ENCODE measurements at places on chromosomes 12 and 14.

DNA sequence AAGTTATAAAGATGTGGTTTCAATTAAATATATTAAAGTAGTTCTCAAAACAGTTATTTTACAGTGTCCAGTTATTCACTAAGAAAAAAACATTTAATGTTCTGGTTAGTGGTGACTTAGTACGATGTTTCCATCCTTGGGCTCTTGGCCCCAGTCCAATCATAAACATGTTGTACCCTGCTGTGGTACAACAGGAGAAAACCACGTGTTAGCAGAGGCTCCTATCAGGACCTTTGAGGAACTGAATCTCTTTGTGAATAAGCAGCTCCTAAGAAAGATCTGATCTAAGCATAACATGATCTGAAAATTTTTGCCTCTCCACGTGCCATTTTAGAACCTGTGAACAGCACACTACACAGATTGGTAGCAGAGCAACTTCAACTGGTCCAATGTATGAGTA is 234.0 kb downstream of the SYT1 start:
- DNase-seq = no peak

DNA sequence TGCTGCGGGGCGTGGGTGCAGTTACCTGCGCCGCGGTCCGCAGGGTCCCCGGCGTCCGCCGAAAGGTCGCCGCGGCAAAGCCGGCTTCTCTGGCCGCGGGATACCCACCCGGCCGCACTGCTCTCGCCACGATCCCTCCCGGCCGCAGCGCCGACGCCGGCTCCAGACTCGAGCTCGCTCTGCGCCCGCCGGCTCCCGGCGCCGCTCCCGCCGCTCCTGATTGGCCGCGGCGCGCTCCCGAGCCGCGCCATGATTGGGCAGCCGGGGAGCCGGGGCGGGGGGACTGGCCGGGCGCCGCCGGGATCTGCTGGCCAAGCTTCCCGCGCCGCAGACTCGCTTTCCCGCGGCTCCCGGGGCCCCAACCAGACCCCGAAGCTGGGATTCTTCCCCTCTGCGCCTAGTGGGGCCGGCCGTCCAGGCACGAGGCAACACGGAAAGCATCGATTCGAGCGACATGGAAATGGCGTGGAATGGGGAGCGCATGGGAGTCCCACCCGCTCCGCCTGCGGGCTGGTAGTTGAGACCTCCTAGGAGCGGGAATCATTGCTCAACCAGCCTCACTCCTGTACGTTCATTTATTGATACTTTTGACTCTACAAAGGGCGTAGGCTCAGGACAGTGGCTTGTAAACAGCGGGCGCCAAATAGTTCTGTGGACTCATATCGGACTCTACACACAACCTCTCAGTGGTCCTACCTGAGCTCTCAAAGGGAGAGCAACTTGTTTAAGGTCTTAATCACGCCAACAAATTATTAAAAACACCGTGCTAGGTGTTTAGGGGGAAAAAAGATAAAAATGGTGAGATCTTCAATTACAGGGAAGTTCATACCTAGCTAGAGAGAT is 36.4 kb upstream of the STON2 start:
- no peak for DNase-seq

GRCh38 chr12:56034586-56035332 is 7.0 kb upstream of the RPS26 start:
- DNase-seq = no peak

GRCh38 chr14:22900081-22900799 is 17.2 kb downstream of the REM2 start:
- no peak for DNase-seq

DNA sequence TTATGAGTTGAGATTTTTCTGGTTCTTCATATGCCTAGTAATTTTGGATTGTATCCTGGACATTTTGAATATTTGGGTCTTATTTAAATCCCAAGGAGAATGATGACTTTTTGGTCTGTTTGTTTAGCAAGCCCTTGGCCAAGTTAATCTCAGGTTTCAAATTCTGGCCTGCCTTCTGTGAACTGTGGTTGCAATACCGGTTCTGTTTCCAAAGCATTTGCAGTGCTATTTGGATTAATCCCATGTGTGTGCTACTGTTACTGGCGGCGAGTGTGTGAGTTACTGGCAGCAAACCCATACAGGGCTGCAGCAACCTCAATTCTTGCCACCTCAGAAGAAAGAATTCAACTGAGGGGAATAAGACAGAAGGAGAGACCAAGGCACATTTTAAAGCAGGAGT is 51.1 kb downstream of the TMEM260 start:
- DNase-seq = no peak

DNA sequence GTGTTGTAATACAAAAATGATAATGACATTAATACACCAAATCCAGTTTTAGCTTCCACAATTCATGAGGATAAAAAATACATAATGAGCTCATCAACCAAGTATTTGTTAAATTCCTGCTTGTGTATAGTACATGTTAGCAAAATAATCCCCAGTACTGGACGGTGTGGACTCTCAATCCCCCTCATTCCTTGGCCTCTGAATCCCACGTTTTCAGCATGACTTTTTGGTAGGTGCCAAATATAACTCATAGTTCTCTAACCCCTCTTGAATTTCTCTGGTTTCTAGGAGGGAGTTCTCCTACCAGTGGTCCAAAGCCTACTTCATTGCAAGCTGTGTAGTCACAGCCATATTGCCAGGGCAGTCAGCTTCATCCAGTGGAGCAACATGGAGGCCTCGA is 41.4 kb upstream of the EPS8 start:
- no peak for DNase-seq

GRCh38 chr14:34699873-34700621 is 14.3 kb downstream of the CFL2 start:
- no peak for DNase-seq

- no peak for DNase-seq
Measured at GRCh38 chr12:46835785-46836184, 10.0 kb upstream of the SLC38A4 start.
